Bronchial smooth muscle cell (primary cell): ENCODE measurements at places on chromosomes 5 and 9. TPM values are rescaled to one million over a fixed set of nuclear protein-coding genes. Genes with fewer than 3 reads are reported as not detected.

RXFP3 gene
- not detected in 2 replicates for total RNA-seq

COL27A1 gene
- 2.0 and 3.5 TPM in 2 replicates for total RNA-seq

COL15A1 gene
- 1.1 and 69.5 TPM in 2 replicates for total RNA-seq

ZFP37 gene
- total RNA-seq: 3.3 and 3.7 TPM in 2 replicates

LRRC19 gene
- total RNA-seq: not detected in 2 replicates

SAXO1 gene
- total RNA-seq: 0.09 and 0.16 TPM in 2 replicates

IL6ST gene
- 332 and 612 TPM in 2 replicates for total RNA-seq

UBTD2 gene
- 17.1 and 20.8 TPM in 2 replicates for total RNA-seq

TMEM252 gene
- not detected in 2 replicates for total RNA-seq

PCDHGC4 gene
- 3.2 and 3.3 TPM in 2 replicates for total RNA-seq

CEL gene
- total RNA-seq: 0.32 and 0.34 TPM in 2 replicates

HEXB gene
- total RNA-seq: 334 and 613 TPM in 2 replicates

ECSCR gene
- not detected in 2 replicates for total RNA-seq

ANKRD31 gene
- 0.09 and 0.16 TPM in 2 replicates for total RNA-seq

UBE2QL1 gene
- total RNA-seq: under 0.01 TPM in 1 of 2 replicates, not detected in the other

C9orf153 gene
- total RNA-seq: 0.09 and 0.32 TPM in 2 replicates

CD14 gene
- 0.32 TPM in 1 of 2 replicates, not detected in the other for total RNA-seq

TYRP1 gene
- not detected in 2 replicates for total RNA-seq

SPINK4 gene
- 0.95 TPM in 1 of 2 replicates, not detected in the other for total RNA-seq

GMCL2 gene
- not detected in 2 replicates for total RNA-seq

AMBP gene
- total RNA-seq: 0.16 and 0.86 TPM in 2 replicates

SLC46A2 gene
- total RNA-seq: not detected in 2 replicates

MEGF9 gene
- 5.9 and 7.9 TPM in 2 replicates for total RNA-seq

IRX2 gene
- 3.3 and 4.3 TPM in 2 replicates for total RNA-seq

TMEM174 gene
- total RNA-seq: not detected in 2 replicates

KCNN2 gene
- total RNA-seq: 0.16 TPM in 1 of 2 replicates, not detected in the other

DMRTA1 gene
- 0.34 and 0.47 TPM in 2 replicates for total RNA-seq

ZNF300 gene
- 7.6 and 9.0 TPM in 2 replicates for total RNA-seq

ARL14EPL gene
- 0.69 TPM in 1 of 2 replicates, not detected in the other for total RNA-seq

HAUS6 gene
- total RNA-seq: 4.0 and 6.6 TPM in 2 replicates
